ENCODE measurements at places on chromosomes 2 and 18. TPM values are rescaled to one million over a fixed set of nuclear protein-coding genes. Genes with fewer than 3 reads are reported as not detected.

DNA sequence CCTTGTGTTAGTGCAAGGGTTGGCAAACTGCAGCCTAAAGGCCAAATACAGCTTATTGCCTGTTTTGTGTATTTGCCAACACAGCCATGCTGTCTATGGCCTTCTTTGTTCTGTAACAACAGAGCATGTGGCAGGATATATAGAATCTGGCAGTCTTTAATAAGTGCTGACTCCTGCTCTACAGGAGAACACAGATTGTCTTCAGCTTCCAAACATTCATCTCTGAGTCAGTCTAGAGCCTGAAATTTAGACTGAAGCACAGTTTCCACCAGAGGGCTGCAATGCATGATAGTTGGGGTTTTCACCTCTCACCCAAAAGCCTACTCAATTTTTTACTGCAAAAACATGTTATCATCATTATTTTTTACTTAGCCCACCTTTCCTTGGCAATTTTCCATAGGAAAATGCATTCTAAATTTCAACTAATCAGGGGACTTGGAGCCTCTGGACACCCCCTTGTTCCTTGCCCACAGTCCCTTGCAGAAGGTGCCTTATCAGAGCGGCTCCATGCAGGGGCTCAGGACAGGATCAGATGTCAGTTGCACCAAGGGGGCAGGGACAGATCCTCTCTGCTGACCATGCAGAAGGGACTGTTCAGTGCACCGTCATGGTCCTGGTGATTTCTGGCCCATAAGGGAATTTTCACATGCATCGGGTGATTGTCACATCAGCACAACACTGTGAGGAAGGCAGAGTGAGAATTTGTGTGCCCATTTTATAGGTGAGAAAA lies 12.4 kb downstream of the IL37 start:
- no peak for DNase-seq

DNA sequence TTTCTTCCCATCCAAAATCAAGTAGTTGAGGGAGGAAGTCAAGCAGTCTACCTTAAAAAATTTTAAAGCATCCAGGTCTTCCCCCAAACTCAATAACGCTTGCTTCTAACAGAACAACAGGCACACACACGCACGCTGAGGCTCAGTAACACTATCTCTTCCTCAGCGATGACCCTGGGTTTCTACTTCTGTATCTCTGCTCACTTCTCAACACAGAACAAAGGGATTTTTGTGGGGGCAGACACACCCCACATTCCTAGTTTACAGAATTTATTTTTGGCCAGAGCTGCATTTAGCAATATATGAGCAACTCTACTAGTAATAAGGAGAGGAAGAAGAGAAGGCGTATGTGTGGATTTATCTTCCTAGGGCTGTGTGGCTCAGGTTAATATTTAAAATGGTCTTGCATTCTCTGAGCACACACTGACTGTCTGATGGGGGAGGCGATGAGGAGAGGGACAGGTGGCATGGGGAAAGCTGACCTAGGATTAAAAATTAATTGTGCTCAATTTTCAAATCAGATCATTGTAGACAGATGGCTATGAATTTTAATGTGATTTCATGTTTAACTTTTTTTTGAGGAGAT lies 71.3 kb upstream of the PPM1B start:
- no peak for DNase-seq

DNA sequence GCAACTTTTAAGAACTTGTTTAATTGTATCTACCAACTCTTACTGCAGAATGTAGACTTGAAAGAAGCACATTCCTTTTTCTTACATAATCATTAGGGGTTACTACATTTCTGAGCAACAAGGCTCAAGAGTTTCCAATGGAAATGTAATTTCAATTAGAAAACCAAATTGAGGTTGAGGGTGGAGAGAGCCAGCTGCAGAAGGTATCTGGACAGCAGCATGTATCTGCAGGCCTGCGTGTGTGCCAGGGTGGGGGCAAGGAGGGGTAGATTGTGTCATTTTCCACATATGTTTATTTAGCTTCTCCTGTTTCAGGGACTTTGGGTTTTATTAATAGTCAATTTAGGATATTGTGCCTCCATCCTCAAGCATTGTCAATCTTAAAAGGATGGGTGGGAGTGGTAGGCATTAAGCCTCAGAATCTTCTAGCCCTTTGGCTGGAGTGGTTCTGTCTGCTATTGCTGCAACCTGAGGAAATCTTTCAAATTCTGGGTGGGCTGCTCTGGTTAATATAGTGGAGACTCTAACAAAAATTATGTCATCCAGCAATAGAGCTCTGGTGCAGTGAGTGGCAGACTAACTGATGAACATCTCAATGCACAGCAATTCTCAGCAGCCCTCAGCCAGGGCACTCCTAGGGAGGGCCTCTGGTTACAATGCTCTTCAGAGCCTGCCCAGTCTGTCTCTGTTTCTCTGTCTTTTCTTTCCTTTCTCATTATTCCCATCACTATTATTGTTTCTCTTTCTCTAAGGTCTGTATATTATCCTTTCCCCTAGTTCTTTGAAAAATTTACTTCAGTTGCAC lies 151.4 kb downstream of the RPIA start:
- DNase-seq: no peak

DNA sequence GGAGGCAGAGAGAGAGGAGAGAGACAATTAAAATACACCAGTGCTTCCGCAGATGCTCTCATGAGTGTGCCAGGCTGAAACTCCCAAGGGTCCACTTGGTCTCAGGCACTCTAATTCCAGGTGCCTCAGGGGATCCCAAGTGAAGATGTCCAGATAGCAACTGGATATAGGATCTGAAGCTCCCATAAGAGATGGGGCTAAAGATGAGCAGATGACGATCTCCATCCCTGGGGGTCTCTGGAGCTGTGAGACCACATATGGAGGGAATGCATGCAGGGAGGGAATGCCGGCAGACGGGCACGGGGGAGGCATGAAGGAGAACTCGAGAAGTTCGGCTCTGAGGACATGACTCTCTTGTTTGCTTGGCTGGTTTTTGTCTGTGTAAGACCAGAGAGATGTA lies 223.7 kb upstream of the RAB6C start:
- DNase-seq: no peak

DNA sequence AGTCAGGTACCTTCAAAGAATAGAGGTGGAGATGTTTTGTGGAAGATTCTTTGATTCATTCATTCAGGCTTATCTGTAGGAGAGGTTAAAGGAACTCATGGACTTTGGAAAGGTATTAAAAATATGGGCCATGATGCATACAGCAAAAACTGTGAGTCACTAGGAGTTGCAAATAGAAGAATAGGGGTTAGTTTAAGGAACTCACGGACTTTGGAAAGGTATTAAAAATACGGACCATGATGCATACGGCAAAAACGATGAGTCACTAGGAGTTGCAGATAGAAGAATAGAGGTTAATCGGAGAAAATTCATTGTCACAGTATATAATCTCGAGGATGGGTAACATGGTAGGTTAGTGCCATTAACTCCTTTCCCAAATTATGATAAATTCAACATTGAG lies 41.2 kb downstream of the SLC9A2 start:
- DNase-seq: no peak

DNA sequence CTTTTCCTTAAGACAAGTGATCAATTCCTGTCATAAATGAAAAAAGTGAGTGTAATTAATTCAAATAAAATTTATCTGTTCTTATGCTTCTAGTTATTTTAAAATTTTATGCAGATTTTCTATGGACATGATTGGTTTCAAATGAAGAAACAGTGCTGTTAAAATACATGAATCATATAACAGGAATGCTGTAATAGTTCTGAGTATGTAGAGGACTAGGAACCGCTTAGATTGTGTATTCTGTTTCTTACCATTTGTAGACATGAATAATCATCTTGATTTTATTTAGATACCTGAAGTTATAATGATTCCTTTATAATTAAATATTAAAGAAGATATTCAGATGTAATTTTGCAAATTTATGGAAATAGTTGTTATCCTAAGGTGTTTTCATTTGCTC lies 3.5 kb downstream of the ACTR2 start:
- DNase-seq: no peak

GRCh38 chr2:145284551-145284950 lies 764.6 kb upstream of the ZEB2 start:
- DNase-seq: no peak

KCNK3 gene
- polyA plus RNA-seq: 1.5 TPM

DNA sequence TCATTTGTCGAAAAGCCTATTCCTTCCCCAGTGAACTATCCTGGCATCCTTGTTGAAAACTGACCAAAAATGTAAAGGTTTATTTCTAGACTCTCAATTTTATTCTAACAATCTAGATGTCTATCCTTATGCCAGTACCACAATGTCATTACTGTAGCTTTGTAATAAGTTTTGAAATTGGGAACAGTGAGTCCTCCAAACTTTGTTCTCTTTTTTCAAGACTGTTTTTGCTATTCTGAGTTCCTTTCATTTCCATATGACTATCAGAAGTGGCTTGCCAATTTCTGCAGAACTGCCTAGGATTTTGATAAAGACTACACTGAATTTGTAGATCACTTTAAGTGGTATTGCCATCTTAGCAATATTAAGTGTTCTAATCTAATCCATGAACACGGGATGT lies 9.7 kb downstream of the STARD7 start:
- DNase-seq: no peak

- DNase-seq: no peak
Observed at GRCh38 chr18:60936101-60936500, 397.1 kb upstream of the CDH20 start.

DNA sequence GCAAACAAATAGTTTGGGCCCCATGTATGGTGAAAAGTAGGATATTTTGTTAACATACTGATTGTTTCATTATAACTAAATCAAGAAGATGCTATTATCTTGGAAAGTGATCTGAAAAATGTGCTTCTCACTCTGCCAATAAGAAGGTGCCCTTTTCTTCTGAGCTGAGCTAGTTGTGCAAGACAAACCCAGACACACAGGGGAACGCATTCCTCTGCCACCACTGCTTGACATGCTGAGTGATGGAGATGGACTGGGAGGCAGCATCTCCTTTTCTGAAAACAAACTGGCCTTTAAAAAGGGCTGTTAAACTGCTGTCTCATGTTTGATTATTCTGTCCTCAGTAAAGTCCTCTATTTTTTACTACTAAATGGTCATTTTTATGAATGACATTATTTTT lies 1989.9 kb upstream of the CELF4 start:
- DNase-seq: no peak

IL18RAP gene
- polyA plus RNA-seq: 0.14 TPM

- no peak for DNase-seq
Observed at GRCh38 chr18:10401521-10401920, 52.9 kb upstream of the APCDD1 start.

- DNase-seq: no peak
Observed at GRCh38 chr2:75646090-75646582, 447 bp upstream of the MRPL19 start.

- DNase-seq: no peak
Observed at GRCh38 chr2:88230911-88231310, 60.8 kb downstream of the THNSL2 start.

- DNase-seq: no peak
Observed at GRCh38 chr2:10620481-10620880, 69.3 kb downstream of the NOL10 start.

DNA sequence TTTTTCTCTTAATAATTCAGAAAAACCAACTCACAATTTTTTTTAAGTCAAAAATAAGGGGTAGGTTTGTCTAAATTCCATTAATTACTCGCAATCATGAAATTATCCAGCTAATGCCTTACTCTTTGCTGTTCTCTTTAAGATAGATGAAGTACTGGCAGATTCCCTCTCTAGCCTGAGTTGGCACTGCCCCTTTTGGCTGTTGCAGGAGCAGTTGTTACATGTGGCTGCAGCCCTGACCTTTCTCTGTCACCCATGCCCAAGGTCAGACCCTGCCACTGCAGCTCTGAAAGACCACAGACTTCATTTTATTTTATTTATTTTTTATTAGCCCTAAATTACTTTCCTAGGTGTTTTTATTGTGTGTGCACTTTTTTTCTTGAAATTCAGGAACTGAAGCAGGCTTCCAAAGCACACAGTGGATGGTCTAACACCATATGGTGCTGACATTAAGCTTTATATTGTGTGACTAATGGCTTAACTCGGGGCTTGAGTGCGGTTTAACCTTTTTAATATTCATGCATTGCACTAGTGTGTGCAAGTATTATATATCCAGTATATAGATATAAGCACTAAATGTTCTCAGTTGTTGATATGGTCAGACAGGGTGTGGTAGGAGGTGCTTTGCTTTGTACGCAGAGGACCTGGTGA lies 313.0 kb downstream of the CDH2 start:
- no peak for DNase-seq

DNA sequence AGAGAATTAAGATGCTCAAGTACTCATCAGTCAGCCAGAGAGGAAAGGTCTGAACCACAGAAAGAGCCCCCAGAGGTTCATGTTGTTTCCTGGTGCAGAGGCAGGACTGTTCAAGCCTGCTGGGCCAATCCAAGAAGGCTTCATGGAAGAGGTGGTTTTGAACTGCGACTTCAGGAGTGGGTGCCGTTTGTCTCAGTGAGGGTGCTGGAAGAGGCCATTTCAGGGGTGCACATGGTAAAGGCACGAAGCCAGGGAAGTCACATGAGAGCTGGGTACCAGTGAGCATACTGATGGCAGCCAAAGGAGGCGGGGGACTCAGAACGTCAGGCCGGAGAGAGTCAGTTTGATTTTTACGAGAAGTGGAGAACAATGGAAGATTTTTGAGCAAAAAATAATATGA lies 55.5 kb downstream of the EMILIN2 start:
- DNase-seq: no peak

DNA sequence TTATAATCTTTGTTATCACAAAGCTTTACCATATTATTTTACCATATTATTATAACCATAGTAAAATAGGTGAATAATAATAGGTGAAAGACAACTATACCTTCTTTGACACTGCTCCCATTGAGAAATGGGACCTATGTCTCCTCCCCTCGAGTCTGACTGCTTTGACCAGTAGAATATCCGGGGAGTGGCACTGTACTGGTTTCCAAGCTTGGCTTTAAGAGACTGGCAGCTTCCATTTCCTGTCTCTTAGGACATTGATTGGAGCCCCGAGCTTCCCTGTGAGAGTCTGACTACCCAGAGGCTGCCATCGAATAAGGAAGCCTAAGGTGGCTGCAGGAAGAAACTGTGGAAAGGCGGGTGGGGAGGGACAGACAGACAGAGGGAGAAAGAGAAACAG lies 40.1 kb upstream of the PLEKHM3 start:
- no peak for DNase-seq

DNA sequence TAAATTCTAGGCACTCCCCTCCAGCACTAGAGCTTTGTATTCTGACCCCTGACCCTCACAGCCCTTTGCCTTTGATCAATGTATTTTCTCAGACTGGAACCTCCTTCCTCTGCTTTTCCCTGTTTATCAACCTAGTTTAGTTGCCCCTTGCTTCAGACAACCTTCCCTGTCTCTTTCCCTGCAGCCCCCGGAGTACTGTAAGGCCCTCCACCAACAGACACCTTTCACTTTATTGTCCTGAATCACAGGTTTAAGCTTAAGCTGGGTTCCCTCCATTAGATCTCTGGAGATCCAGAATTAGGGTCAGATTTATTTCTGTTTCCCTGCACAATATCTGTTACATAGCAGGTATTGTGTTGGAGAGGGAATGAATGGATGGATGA lies 140.2 kb downstream of the DDX1 start:
- no peak for DNase-seq
